PC-3 (cell line): ENCODE measurements at places on chromosomes 2 and 18. TPM values are rescaled to one million over a fixed set of nuclear protein-coding genes. Genes with fewer than 3 reads are reported as not detected.

IL1R1 gene
- total RNA-seq, result 0.40 and 0.69 TPM in 2 replicates

RBM44 gene
- total RNA-seq, result 0.35 and 0.51 TPM in 2 replicates

BOK gene
- 30.2 and 39.3 TPM in 2 replicates for total RNA-seq

RIT2 gene
- not detected in 2 replicates for total RNA-seq

CRYBA2 gene
- total RNA-seq, result 6.4 and 13.5 TPM in 2 replicates

SERPINB10 gene
- 0.69 TPM in 1 of 2 replicates, not detected in the other for total RNA-seq

STARD6 gene
- not detected in 2 replicates for total RNA-seq

HDLBP gene
- total RNA-seq, result 410 and 505 TPM in 2 replicates

RPRM gene
- 1.4 and 2.6 TPM in 2 replicates for total RNA-seq

GLS gene
- 67.4 and 71.9 TPM in 2 replicates for total RNA-seq

SIX3 gene
- 0.07 TPM in 1 of 2 replicates, not detected in the other for total RNA-seq

MAP2 gene
- total RNA-seq, result 1.7 and 2.1 TPM in 2 replicates

AQP12B gene
- not detected in 2 replicates for total RNA-seq

ACP1 gene
- total RNA-seq, result 109 and 149 TPM in 2 replicates

NR4A2 gene
- 12.0 and 13.8 TPM in 2 replicates for total RNA-seq

MZT2A gene
- total RNA-seq, result 202 and 223 TPM in 2 replicates

FKBP1B gene
- total RNA-seq, result 2.1 and 2.7 TPM in 2 replicates

SCN1A gene
- total RNA-seq, result 0.04 TPM in 1 of 2 replicates, not detected in the other

DUSP2 gene
- 6.9 and 16.7 TPM in 2 replicates for total RNA-seq

RGPD4 gene
- total RNA-seq, result not detected in 2 replicates

KCTD1 gene
- total RNA-seq, result 15.8 and 24.0 TPM in 2 replicates

HOXD1 gene
- not detected in 2 replicates for total RNA-seq

UXS1 gene
- total RNA-seq, result 45.8 and 49.1 TPM in 2 replicates

TUBB8B gene
- not detected in 2 replicates for total RNA-seq

FHOD3 gene
- total RNA-seq, result 18.1 and 32.2 TPM in 2 replicates

DSG3 gene
- total RNA-seq, result not detected in 2 replicates

CBLN2 gene
- not detected in 2 replicates for total RNA-seq

SLC5A7 gene
- total RNA-seq, result 0.06 TPM in 1 of 2 replicates, not detected in the other

RAB6C gene
- 0.04 TPM in 1 of 2 replicates, not detected in the other for total RNA-seq

TMEM87B gene
- 11.2 and 17.3 TPM in 2 replicates for total RNA-seq

KYNU gene
- total RNA-seq, result 1.1 and 2.3 TPM in 2 replicates

GAL3ST2 gene
- total RNA-seq, result not detected in 2 replicates

UGT1A5 gene
- total RNA-seq, result not detected in 2 replicates

CIB4 gene
- total RNA-seq, result not detected in 2 replicates

GPR75 gene
- 1.5 and 2.4 TPM in 2 replicates for total RNA-seq

CDH20 gene
- total RNA-seq, result not detected in 2 replicates

NLRC4 gene
- not detected in 2 replicates for total RNA-seq

VWC2L gene
- total RNA-seq, result not detected in 2 replicates

TDRD15 gene
- total RNA-seq, result not detected in 2 replicates

GALNT3 gene
- total RNA-seq, result 40.9 and 44.8 TPM in 2 replicates

PDE1A gene
- not detected in 2 replicates for total RNA-seq

IFIH1 gene
- 7.8 and 9.3 TPM in 2 replicates for total RNA-seq

ATG4B gene
- total RNA-seq, result 83.0 and 88.6 TPM in 2 replicates
